ENCODE measurements at places on chromosomes 5 and 9.

DNA sequence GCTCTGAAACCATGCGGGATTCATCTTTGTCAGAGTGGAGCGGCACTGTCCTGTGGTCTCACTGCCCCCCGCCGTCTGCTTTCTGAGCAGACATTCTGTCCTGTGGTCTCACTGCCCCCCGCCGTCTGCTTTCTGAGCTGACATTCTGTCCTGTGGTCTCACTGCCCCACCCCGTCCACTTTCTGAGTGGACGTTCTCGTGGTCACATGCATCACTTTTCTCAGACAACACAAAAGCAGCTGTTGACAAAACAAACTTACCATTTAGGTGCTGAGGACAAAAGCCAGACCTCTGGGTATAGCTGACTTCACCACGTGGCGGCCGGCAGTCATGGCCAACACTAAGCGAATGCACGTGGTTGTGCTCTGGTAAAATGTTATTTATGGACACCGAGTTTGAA lies 2.8 kb downstream of the LRRC14B start:
- no peak for DNase-seq

GRCh38 chr5:5941486-5941885 lies 436.9 kb downstream of the MED10 start:
- no peak for DNase-seq

GRCh38 chr5:79795764-79796398 lies 106.2 kb downstream of the CMYA5 start:
- DNase-seq: no peak

DNA sequence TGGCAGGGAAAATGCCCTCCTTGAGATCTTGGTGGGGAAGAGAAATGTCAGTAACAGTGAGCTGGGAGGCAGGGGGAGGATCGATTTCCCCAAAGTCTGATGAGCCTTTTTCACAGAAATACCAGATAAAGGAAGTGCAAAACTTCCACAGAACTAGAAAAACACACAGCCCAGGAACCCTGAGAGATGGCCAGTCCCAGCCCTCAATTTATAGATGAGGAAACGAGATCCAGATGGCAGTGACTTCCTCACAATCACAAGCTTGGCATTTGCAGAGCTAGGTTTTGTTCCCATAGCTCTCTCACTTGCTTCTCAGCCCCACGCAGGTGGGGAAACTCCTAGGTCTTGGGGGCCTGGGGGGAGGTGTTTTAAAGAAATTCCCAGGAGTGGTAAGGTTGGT lies 3.8 kb upstream of the GGTA1 start:
- no peak for DNase-seq

DNA sequence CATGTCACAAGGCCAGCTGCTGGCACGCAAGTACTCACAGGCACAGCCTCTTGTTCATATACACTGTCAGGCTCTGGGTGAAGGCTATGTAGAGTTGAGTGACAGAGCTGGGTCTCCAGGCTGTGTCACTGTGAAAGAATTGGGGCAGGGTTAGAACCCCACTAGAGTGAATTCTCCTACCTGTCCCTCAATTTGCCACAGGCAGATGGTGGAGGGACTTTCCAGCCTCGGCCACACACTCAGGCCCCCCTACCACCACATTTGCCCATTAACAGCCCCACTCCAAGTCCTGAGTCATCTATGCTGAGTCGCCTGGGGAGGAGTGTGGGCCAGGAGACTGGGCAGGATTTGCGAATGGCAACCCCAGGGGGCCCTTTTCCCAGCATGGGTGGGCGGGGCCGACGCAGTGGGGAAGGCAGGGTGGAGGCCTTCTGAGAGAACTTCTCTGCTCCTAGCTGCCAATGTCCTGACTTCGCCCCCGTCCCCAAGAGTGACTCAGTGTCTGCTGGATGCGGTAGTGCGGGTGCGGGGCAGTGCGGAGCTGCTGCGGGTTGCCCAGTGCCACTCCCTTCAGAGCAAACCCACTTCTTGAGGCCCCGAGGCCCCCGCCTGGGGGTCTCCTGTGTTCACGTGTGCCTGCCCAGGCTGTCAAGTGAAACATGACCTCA lies 50.3 kb upstream of the PSD2 start:
- no peak for DNase-seq

GRCh38 chr9:31486630-31487029 lies 897.8 kb upstream of the ACO1 start:
- no peak for DNase-seq

GRCh38 chr5:88539693-88540365 lies 271.2 kb upstream of the TMEM161B start:
- no peak for DNase-seq

DNA sequence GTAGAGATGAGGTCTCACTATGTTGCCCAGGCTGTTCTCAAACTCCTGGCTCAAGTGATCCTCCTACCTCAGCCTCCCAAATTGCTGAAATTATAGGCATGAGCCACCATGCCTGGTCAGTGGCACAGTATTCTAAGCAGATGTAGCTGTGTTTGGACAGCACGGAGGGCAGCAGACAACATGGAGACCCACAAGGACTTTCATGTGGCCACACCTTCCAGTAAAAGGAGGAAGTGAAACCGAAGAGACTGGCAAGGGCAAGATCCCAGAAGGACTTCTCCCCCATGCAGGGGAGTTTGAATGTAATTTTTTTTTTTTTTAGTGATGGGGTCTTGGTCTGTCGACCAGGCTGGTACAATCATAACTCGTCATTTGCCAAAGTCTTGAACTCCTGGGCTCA lies 172.2 kb downstream of the TRPM3 start:
- no peak for DNase-seq

DNA sequence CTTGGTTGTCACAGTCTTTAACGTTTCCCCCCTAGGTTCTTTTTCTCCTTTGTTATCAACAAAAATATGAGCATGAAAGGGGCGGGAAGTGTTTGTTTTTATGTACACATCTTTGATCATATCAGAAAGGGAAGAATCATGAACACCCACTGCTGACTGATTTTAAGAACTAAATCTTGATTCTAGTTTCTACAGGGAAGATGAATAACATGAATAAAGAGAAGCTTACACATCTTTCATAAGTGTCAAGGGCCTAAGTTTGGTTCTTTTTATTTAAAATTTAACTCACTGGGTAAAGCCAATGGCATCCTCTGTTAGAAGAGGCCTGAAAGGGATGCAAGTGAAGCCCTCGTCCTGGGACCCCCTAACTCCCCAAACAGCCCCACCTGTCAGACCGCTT lies 14.8 kb upstream of the CTNNA1 start:
- no peak for DNase-seq

DNA sequence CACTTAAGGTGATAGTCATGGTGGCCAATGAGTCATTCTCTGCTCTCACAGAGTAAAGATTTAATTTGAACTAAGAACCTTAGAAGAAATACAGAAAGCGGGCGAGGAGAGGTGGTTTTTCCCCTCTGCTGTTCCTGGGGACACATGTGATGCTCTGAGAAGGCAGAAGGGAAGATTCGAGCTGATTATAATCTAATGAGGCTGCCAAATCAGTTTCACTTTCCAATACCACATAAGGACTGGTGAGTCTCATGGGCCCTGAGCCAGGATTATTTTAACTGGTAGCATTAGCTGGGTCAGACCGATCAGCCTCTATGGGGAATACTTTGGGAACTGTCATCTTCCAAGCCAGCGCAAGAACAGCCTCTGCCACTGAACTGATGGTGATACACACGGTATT lies 116.5 kb downstream of the SLC1A3 start:
- no peak for DNase-seq

GRCh38 chr5:94157704-94158539 lies 416.5 kb upstream of the POU5F2 start:
- DNase-seq: no peak

DNA sequence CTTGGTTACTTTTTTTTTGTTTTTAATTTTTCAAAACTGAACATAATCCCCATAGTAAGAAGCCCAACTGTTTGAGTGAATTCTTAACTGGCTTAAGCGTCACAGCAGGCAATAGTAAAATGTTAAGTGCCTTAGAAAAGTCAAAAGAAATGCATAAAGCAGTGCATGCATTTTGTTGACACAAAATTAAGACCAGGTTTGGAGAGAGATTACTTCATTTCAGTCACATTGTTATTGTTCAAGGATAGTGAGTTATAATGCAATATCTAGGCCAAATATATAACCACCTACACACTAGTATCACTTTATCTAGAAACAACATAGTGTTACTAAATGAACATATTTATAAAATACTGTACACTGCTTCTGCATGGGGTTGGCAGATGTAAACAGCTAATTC lies 116.9 kb upstream of the KLF9 start:
- DNase-seq: no peak

DNA sequence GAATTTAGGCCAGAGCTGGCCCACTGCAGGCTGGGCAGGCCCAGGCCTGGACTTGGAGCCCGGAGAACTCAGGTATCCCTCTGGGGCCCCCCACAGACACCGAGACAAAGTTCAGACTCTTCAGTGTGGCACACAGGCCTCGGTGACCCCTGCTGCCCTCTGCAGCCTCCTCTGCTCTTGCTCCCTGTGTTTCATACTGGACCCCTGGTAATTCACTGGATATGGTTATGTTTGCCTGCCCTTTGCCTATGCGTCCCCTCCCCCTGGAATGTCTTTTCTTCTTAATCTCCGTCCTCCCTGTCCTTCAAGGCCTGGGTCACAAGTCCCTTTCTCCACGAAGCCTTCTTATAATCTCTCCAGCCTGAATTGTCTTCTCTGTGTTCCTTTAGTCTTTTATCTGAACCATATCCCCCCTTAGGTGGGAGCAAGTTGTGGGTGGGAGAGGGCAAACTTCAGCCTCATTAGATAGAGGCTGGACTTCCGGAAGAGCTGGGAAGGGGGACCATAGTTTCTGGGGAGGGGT lies 30.1 kb downstream of the GSN start:
- DNase-seq: no peak

- no peak for DNase-seq
Measured at GRCh38 chr5:1946776-1947175, 64.1 kb upstream of the IRX4 start.

- DNase-seq: no peak
Measured at GRCh38 chr9:112168197-112168596, 6.9 kb downstream of the SUSD1 start.

GRCh38 chr9:69582544-69583297 lies 89.5 kb downstream of the APBA1 start:
- peak; percentile 40 for DNase-seq

DNA sequence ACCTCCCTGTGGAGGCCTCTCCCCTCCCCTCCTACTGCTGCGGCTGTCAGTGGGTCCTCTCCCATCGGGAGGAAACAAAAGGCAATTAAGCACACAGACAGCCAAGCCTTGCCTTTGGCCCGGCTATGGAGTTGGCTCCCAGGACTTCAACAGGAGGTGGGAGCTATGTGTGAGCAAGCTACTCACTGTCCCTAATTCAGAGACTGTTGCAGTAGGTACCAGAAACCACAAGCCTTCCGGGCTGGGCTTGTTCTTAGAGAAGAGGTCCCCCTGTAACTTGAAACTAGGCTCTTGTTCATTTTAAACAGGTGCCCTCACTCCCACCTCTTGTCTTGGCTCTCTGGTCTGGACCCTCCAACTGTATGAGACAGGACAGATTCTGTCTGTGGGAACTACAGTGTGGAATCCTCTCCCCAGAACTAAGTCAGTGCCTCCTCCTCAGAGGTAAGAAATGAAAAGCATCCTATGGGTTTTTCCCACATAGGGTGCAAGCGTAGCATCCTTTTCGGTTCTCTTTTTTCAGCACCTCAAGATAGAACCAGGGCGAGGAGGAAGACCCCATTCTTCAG lies 561.1 kb downstream of the EBF1 start:
- no peak for DNase-seq

GRCh38 chr5:1488882-1489680 lies 34.7 kb downstream of the LPCAT1 start:
- no peak for DNase-seq

DNA sequence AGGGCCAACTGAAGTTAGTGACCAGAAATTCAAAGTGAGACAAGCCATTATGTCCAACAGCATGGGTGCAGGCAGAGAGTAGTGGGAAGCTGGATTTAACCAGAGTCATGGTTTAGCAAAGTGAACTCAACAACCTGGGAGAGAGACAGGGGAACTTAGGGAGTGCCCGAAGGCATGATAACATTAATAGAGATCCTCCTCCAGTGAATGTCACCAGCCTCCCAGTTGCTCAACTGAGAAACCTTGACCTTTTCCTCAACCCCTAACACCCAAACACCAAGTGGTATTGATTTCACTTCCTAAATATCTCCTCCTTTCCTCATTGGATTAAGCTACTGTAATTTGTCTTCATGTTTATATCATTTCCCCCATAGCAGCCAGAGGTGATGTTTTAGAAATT lies 42.6 kb downstream of the HMGCS1 start:
- DNase-seq: no peak

GRCh38 chr9:15304632-15305031 lies 2.4 kb downstream of the TTC39B start:
- DNase-seq: no peak

- peak; percentile 8 for DNase-seq
Measured at GRCh38 chr9:31590091-31590490, 794.4 kb upstream of the ACO1 start.

GRCh38 chr5:156396830-156397081 lies 69.8 kb downstream of the SGCD start:
- DNase-seq: no peak

DNA sequence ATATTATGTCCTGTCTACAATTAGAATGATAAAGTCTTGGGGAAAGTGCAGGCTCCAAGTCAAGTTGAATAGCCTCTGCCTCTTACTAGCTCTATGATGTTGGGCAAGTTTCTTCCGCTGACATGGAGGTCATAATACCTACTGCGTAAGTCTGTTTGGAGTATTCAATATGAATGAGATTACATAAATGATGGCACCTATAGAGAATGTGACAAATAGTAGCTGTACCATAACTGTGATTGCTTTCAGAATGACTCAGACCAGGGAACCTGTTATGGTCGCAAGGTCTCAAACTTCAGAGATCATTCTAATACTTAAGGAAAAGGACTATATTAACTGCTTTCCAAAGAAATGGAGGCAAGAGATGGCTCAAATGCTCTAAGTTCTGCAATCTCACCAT lies 94.0 kb upstream of the ABCA1 start:
- no peak for DNase-seq

DNA sequence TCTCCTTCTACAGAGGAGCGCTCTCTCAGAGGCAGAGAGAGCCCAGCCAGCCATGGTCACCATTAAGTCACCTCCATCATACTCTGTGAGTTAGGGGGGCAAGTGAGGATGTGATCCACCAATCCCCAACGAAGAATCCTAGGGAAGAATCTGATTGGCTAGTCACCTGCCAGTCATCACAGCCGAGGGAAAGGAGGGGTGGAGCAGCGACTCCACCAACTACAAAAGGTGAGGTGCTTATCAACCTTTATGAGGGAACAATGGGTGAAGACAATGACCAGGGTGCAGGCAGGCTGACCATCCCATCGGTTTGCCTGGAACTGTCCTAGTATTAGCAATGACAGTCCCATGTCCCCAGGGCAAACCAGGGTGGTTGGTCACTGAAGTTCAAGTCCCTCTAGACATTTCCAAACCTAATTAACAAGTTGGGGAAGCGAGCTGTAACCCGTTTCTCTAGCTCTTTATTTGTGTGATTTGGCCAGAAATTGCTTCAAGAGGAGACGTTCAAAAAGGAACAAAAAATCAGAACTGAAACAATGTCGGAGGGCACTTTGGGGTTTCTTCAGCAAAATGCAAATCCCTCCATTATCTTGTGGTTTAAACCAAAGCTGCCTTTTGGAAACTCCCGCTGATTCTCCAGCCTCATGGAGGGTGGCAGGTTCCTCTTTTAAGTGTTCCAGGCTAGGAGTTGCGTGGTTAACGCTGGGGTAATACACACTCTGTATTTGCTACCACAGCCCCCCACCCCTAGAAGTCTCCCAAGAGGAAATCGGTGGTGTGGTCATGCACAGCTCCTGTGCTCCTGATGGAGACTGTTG lies 18.8 kb upstream of the FCN1 start:
- DNase-seq: no peak

Measured in DMS153 (cell line).